Heart left ventricle (tissue), 16 donors: ENCODE measurements at places on chromosomes 12 and 14.

DNA sequence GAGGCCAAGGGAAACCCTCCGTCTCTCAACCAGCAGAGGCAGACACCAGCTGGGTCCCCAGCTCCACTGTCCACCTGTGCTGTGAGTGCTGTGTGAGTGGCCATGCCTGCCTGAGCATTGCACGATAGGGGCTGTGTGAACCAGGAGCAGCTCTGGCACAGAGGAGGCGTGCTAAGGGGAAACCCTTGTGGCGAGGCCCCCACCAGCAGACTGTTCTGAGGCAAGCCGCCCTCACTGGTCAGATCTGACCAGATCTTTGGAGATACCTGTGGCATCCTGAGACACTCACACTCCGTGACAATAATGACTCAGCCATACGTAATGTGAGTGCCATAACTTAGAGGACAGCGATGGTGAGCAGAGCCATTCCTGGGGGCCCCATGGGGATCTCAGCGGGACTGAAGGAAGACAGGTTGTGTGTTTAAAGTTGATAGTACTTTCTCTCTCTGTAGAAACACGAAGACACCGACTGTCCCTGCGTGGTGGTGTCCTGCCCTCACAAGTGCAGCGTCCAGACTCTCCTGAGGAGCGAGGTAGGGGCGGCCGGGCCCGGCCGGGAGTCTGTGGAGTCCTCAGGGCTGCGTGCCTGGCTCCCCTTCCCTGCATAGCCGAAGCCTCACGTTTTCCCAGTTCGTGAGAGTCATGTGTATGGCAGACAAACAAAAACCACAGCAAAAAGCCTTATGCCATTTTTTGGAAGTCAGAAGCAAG is 36.6 kb upstream of the AMN start:
- DNase-seq = no peak

GRCh38 chr14:97832776-97833175 is 1035.6 kb downstream of the VRK1 start:
- DNase-seq = no peak

DNA sequence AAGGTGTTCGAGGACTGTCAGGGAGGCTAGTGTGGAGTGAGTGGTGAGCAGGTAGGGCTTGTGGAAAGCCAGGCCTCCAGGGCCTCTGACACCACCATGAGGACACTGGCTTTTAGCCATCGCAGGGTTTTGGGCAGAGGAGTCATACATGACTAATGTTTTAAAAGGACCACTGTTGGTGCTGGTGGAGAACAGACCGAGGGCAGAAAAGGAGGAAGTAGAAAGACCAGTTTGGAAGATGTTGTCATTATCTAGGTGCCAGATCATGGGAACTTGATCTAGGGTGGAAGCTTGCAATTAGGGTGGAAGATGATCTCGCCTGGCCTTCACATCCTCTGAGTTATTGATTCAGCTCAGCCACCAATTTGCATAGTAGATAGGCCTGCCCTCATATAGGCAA is 144.2 kb downstream of the C12orf75 start:
- no peak for DNase-seq

DNA sequence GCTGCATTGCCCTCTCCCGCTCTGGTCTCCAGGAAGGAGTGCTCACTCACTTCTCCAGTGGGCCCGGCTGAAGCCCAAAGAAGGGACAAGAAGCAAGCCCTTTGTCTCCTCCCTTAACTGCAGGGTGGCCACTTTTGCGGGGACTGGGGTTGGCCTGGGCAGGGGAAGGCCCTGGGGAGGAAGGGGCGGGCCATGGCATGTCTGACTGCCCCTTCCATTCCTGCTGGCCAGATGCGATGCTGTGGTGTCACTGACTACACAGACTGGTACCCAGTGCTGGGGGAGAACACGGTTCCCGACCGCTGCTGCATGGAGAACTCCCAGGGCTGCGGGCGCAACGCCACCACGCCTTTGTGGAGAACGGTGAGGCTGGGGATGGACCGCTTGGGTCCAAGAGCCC is 203.8 kb downstream of the TSPAN9 start:
- DNase-seq = no peak

DNA sequence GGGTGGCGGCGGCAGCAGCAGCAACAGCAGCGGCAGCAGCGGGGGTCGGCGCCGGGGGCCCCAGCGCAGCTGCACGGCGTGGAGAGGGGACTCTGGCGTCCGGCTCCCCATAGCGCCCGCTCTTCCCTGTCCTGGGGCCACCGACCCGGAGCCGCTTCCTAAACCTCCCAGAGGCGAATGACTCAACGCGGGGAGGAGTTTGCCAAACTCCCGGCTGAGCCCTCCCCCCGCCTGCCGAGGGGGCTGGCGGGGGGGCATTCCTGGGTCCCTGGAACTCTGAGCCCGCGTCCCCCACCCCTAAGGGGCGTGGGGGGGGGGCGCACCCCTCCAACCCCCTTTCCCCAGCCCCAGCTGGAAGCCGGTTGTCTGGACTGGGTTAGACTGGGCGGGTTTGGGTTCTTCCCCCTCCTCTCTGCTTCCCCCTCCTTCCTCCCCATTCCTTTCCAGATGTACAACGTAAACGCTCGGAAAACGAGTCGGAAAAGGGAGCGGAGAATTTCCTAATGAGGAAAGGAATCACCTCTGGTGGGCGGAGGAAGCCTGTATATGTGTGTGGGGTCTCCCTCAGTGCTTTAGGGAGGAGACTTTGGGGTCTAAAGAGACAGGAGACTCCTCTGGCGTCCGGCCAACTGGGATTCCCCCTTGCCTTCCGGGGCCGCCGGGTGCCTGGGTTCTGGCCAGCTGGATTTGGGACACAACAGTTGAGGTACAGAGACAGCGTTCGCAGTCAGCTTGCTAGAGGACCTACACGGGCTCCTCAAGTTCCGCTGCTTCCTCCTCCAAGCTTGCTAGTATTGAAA is at the start of gene ITGA5:
Gene ITGA5, minus strand, starts transcription at position 179 of the 800 bp plus-strand sequence. Its CDS starts 68 bp downstream, at position 111.
- DNase-seq = peak; percentile 90

DNA sequence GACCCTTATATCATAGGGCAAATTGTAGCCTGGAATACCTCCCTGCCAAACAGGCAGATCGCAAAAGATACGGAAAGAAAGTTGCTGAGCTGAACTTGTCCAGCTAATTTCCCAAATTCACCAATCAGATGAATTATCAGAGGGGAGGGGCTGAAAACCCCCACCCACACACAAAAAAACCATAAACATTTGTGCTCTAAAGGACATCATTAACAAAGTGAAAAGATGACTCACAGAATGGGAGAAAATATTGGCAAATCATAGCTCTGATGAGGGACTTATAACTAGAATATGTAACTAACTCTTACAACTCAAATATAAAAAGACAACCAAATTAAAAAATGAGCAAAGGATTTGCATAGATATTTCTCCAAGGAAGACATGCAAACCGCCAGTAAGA is 36.3 kb downstream of the PTHLH start:
- DNase-seq = no peak

DNA sequence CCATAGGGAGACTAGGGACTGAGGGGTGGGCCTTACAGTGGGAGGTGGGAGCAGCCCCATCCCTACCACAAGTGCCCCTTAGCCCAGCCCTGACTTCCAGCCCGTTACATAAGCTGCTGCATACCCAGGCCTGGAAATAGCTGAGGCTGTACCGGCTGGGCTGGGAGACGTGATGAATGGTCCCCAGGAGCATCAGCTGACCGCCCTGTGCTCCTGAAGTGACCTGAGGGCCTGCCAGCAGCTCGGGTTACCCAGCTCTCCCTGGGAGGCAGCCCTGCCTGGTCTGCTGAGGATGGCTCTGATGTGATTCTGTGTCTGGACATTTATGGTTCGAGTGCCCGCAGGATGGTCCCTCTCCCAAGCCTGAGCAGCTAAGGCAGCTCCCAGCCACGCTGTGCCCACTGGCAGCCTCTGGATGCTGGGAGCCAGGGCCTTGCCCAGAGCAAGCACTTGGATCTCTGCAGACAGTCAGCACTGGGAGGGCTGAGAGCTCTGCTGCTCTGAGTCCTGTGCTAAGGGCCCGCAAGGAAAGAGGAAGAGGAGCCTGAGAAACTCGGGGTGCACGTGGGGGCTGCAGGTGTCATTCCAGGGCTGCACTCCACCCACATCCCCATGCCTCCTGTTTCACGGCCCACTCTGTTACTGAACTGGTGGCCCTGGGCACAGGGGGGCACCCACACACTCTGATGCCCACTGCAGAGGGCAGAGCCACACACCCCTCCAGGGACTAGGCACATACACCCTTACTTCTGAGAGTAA is 20.5 kb downstream of the TAMALIN start:
- DNase-seq = peak; percentile 86

- DNase-seq = no peak
Measured at GRCh38 chr12:64229240-64229639, 7.1 kb upstream of the KICS2 start.

DNA sequence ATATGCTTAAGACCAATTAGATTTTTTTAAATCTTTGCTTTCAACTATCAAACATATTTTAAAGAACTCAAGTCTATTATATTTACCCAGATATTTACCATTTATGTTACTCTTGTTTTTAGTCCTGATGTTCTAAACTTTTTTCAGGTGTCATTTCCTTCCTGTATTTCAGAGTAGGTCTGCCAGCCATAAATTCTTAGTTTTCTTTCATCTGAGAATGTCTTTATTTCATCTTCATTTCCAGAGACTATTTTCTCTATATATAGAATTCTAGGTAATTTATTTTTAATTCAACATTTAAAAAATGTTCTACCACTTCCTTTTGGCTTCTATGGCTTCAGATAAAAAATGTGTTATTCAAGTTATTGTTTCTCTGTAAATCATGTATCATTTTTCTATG is 218.2 kb upstream of the AMIGO2 start:
- DNase-seq = no peak
